Caco-2 (cell line): ENCODE measurements at places on chromosomes 1 and 21. TPM values are rescaled to one million over a fixed set of nuclear protein-coding genes. Genes with fewer than 3 reads are reported as not detected.

The CYP4B1 gene
- total RNA-seq, result not detected in 2 replicates

GRCh38 chr1:59018860-59019259, 235.0 kb upstream of the JUN start:
- H3K4me1 ChIP-seq, result no peaks in the 10 kb centered on the region
- H3K36me3 ChIP-seq, result no peaks in the 10 kb centered on the region
- DNase-seq, result no peak
- no peak overlapping the region for H3K4me3 ChIP-seq

GRCh38 chr1:224656392-224656791, 40.3 kb downstream of the CNIH3 start:
- H3K27me3 ChIP-seq, result no peaks in the 10 kb centered on the region
- no peaks in the 10 kb centered on the region for H3K4me1 ChIP-seq
- H3K36me3 ChIP-seq, result no peaks in the 10 kb centered on the region
- H3K27ac ChIP-seq, result no peak overlapping the region

DNA sequence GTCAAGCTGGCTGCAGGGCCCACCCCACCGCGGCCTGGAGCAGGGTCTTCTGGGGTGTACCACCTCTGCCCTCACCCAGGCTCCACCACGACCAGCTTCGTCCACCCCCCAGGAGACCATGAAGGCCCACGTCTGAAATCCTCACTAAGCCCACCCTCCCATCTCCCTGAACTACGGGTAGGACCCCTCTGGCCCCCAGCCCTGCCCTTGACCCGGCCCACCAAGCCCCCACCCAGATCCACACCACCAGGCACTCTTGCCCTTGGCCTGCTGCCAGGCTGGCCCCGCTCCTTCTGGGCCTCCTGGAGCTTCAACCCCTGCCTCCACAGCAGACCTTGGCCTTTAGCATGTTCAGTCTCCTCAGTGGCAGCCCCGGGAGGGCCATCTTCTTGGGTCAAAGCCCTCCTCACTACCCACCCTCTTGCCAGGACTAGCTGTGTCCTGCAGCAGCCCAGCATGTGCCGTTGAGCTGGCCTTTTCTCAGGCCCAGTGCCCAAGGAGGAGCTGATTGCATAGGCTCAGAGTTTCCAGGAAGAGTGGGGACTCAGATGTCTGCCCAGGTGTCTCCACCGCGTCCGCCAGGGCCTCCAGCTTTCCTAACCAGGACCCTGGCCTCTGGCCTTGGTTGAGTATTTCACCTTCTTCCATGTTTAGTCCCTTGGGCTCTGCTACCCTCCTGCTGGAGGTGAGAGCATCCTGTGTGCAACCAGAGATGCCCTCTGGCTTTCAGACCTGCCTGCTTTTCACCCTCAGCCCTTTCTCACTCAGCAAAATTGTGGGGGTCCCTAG, 17.7 kb upstream of the SAMD11 start:
- no peak overlapping the region for H3K27ac ChIP-seq
- H3K4me3 ChIP-seq, result no peak overlapping the region
- no peaks in the 10 kb centered on the region for H3K27me3 ChIP-seq
- H3K4me1 ChIP-seq, result no peaks in the 10 kb centered on the region
- DNase-seq, result no peak

- DNase-seq, result no peak
- no peak overlapping the region for H3K4me3 ChIP-seq
- no peak overlapping the region for H3K27ac ChIP-seq
- H3K4me1 ChIP-seq, result no peaks in the 10 kb centered on the region
- no peaks in the 10 kb centered on the region for H3K27me3 ChIP-seq
- no peaks in the 10 kb centered on the region for H3K36me3 ChIP-seq
Measured at GRCh38 chr1:170967042-170967910, 31.9 kb downstream of the MROH9 start.

The PLEKHN1 gene
- total RNA-seq, result 3.1 and 4.0 TPM in 2 replicates

The TRABD2B gene
- total RNA-seq, result 0.36 and 0.39 TPM in 2 replicates

- H3K27ac ChIP-seq, result no peak overlapping the region
- no peak overlapping the region for H3K4me3 ChIP-seq
- H3K27me3 ChIP-seq, result no peaks in the 10 kb centered on the region
- no peaks in the 10 kb centered on the region for H3K36me3 ChIP-seq
- DNase-seq, result no peak
- no peaks in the 10 kb centered on the region for H3K4me1 ChIP-seq
Measured at GRCh38 chr21:28604946-28605537, 387.6 kb downstream of the LTN1 start.

DNA sequence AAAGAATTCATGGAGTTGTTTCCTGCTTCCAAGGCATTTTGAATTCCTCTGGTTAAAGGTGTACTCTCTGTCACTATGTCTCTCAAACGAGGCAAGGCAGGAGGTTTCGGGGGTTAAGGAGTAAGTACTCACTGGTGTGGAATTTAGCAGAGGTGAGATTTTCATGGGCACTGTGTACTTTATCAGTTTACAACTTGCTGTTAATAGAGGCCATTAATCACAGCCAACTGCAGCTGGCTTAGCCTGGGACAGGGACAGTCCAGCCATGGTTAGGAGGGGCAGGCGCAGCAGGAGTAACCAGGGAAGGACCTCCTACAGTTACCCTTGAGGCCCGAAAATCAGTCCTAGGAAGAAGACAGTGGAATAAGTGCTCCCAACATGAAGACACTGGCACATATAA, 18.1 kb upstream of the TMEM9 start:
- DNase-seq, result peak; percentile 56
- H3K36me3 ChIP-seq, result no peaks in the 10 kb centered on the region
- peaks cover 50% of the 10 kb centered on the region for H3K4me1 ChIP-seq
- H3K4me3 ChIP-seq, result no peak overlapping the region

- H3K27ac ChIP-seq, result no peak overlapping the region
- H3K36me3 ChIP-seq, result no peaks in the 10 kb centered on the region
- no peaks in the 10 kb centered on the region for H3K4me1 ChIP-seq
- H3K27me3 ChIP-seq, result no peaks in the 10 kb centered on the region
Measured at GRCh38 chr1:110170766-110171733, 20.8 kb downstream of the SLC6A17 start.

- no peak overlapping the region for H3K27ac ChIP-seq
- no peaks in the 10 kb centered on the region for H3K27me3 ChIP-seq
- H3K36me3 ChIP-seq, result no peaks in the 10 kb centered on the region
- H3K4me1 ChIP-seq, result no peaks in the 10 kb centered on the region
- peak; percentile 13 for DNase-seq
Measured at GRCh38 chr1:100362821-100363466, 10.6 kb downstream of the CDC14A start.

DNA sequence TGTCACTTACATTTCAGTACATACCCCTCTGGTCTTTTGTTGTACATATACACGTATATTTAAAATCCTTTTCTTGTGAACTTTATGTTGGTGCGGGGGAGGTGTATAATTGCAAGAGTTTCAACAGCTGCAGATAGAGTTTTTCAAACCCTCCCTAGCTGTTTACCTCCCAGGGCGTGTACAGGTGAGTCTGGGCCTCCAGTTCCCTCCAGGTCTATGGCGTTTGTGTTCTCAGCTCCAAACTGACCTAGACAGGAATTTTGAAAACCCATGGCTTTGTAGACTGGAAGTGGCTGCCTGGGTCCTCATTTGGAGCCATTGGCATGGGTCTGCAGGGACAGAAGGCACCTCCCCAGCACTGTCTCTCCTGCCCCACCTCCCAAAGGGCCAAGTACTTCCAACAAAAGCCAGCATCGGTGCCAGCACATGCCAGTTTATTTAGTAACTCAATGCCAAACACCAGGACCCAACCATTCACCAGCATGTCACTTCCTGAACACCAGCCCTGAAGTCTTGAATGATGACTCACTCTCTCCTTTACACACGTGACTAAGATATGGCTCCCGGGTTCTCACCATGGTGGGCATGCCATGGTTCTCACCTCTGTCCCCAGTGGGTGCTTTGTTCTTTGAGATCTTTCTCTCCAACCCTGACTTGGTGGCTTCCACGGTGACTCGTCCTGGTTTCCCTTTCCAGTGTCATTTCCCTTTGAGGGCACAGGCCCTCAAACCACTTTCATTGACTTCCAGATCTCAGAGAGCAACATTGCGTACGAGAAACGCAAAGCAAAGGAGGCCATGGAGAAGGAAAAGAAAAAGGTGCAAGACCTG, 57.3 kb upstream of the EFHD2 start:
- H3K4me3 ChIP-seq, result no peak overlapping the region
- H3K27me3 ChIP-seq, result no peaks in the 10 kb centered on the region
- no peaks in the 10 kb centered on the region for H3K36me3 ChIP-seq
- H3K27ac ChIP-seq, result peak overlapping the region; percentile 80
- H3K4me1 ChIP-seq, result 0 out of 2 replicates have a peak, but pooled peaks cover 4% of the 10 kb centered on the region

The ORC1 gene
- total RNA-seq, result 12.1 and 14.0 TPM in 2 replicates

GRCh38 chr1:188006354-188006753, 1177.6 kb downstream of the PLA2G4A start:
- H3K27me3 ChIP-seq, result no peaks in the 10 kb centered on the region
- no peaks in the 10 kb centered on the region for H3K4me1 ChIP-seq
- DNase-seq, result no peak
- no peaks in the 10 kb centered on the region for H3K36me3 ChIP-seq

- no peaks in the 10 kb centered on the region for H3K4me1 ChIP-seq
- DNase-seq, result no peak
- no peaks in the 10 kb centered on the region for H3K36me3 ChIP-seq
- no peak overlapping the region for H3K4me3 ChIP-seq
- no peak overlapping the region for H3K27ac ChIP-seq
Measured at GRCh38 chr1:200861937-200862647, 10.7 kb upstream of the GPR25 start.

DNA sequence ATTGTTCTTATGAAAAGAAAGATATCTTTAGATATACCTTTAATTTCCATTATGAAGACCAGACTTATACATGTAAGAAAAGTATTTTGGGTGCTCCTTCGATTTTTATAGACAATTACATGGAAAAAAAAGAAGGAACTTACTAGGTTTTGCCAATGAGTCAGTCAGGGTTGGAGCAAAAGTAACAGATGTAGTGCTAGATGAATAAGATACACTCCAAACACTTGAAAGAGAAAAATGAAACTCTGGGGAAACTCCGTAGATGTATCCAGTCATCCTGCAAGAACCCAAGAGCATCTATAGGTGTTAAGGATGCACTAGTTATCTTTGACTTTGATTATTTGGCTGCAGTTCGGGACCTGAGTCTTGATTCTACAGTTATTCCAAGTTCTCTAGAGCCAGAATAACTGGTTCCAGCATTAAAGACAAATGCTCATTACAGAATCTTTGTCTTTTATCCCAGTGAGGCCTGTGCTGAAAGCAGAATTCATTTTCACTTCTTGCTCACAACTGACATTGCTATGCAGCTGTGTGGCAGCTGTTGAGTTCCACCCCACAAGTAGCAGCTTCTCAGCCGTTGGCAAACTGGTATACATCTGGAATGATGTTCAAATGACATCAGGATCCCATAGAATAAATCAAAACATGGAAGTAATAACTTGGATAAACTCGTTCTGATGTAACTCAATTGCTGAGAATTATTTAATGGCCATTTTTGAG, 326.1 kb downstream of the ASTN1 start:
- H3K27ac ChIP-seq, result no peak overlapping the region
- no peaks in the 10 kb centered on the region for H3K27me3 ChIP-seq
- no peaks in the 10 kb centered on the region for H3K36me3 ChIP-seq
- H3K4me3 ChIP-seq, result no peak overlapping the region

DNA sequence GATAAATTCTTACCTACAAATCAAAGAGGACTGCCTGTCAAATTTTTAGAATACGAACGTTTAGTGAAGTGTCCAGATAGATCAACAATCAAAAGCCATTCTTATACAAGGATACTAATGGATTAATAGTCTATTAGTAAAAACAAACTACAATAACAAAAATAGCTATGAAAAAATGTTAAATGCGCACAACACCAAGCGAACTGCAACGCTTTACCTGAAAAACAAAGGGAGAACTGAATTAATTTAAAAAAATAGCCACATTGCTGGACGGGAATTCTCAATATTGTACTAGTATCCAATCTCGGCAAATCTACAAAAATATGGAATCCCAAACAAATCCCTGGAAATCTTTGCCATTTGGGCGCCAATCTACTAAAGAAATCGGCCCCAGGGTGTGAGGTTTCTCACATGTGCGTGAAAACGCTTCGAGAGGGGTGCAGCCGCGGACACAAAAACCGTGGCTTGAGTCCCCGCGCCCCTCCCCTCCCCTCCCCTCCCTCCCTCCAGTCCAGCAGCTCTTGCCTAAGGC, 55.6 kb downstream of the TRAF5 start:
- H3K4me3 ChIP-seq, result peak overlapping the region; percentile 58
- H3K27me3 ChIP-seq, result no peaks in the 10 kb centered on the region
- no peaks in the 10 kb centered on the region for H3K36me3 ChIP-seq

DNA sequence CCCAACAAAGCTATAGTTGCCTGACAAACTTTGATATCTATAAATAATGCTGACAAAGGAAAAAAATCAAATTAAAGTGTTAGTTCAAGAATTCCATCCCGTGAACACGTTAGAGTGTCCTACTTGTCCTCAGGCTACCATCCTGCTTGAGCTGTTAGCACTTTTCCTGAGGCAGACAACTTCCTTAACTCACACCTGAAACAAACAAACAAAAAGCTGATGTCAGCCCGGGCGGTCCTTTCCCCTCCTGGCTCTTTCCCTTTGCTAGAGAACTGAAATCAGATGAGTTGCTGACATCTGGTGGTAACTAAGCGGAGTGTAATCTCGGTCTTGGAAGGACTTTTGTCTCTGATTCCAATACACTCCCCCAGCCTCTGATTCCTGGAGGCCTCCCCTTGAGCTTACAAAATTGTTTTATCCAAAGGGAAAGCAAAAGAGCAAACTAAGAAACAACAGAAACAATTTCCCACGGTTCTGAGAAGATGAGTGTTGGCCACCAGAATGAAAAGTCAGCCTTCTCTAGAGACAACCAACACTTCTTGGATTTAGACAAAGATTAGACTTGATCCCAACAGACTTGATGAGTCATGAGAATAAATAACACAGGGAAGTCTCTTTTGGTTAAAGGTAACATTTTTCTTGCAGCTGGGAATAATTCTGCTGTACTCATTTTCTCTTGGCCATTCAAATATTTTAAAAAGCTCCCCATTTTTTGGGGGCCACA, 135.4 kb downstream of the PROX1 start:
- DNase-seq, result peak; percentile 67
- H3K4me1 ChIP-seq, result peaks cover 18% of the 10 kb centered on the region; the same call in 1 of the 2 replicates
- no peaks in the 10 kb centered on the region for H3K36me3 ChIP-seq
- no peak overlapping the region for H3K4me3 ChIP-seq

DNA sequence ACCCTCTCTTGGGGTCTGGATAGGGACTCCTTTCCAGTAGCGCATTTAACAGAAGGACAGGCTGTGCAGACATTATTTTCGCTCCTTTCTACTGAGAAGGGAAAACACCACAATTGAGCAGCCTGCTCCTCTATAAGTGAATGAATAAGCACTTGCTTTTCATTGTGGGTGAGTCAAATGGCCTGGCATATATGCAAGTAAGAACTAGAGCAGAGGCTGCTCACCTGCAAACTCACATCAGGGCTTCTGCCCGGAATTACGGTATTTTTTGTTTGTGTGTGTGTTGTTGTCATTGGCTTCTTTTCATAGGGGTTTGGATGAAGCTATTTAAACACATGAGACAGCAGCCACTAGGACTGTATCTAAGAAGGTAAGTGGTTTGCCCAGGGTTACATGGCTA, 200.1 kb upstream of the CAMK1G start:
- no peak for DNase-seq
- H3K36me3 ChIP-seq, result no peaks in the 10 kb centered on the region
- peak overlapping the region; percentile 69 for H3K27ac ChIP-seq
- H3K4me3 ChIP-seq, result no peak overlapping the region
- H3K4me1 ChIP-seq, result peaks cover 59% of the 10 kb centered on the region

- H3K4me3 ChIP-seq, result no peak overlapping the region
- H3K4me1 ChIP-seq, result peaks cover 76% of the 10 kb centered on the region
- DNase-seq, result no peak
- H3K27me3 ChIP-seq, result no peaks in the 10 kb centered on the region
- H3K36me3 ChIP-seq, result no peaks in the 10 kb centered on the region; the same call in 1 of the 2 replicates
Measured at GRCh38 chr1:214475331-214475730, 76.1 kb downstream of the PTPN14 start.
